ENCODE measurements at places on chromosomes 7 and 10.

GRCh38 chr10:107169516-107169915, 5.0 kb upstream of the SORCS1 start:
- DNase-seq: no peak

GRCh38 chr7:7662527-7662926, 22.0 kb downstream of the UMAD1 start:
- no peak for DNase-seq

DNA sequence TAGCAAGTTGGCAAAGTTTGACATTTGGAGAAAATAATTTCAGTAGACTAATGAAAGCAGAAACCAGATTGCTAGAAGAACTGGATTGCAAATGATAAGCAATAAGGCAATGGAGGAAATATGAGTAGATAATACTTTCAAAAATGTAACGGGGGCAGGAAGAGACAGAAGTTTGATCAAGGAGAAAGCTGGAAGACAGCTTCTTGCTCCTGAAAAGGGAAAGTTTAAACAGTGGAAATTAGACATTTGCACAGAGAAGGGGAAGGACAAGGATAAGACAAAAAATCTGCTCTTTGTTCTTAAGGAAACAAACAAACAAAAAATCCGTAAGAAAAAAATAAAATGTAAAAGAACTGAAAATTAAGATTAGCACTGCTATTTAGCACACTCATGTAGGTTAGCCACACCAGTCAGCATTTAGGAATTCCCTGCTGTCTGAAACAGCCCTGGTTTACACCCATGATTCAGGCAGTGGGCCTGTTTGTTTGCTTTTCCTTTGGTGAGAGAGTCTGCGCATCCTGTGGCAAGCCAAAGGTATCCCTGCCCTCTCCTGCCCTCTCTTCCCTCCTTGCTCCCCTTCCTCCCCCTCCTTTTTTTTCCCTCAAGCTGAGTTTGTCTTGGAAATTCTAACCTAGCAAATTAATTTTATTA, 104.3 kb upstream of the CAV2 start:
- no peak for DNase-seq

DNA sequence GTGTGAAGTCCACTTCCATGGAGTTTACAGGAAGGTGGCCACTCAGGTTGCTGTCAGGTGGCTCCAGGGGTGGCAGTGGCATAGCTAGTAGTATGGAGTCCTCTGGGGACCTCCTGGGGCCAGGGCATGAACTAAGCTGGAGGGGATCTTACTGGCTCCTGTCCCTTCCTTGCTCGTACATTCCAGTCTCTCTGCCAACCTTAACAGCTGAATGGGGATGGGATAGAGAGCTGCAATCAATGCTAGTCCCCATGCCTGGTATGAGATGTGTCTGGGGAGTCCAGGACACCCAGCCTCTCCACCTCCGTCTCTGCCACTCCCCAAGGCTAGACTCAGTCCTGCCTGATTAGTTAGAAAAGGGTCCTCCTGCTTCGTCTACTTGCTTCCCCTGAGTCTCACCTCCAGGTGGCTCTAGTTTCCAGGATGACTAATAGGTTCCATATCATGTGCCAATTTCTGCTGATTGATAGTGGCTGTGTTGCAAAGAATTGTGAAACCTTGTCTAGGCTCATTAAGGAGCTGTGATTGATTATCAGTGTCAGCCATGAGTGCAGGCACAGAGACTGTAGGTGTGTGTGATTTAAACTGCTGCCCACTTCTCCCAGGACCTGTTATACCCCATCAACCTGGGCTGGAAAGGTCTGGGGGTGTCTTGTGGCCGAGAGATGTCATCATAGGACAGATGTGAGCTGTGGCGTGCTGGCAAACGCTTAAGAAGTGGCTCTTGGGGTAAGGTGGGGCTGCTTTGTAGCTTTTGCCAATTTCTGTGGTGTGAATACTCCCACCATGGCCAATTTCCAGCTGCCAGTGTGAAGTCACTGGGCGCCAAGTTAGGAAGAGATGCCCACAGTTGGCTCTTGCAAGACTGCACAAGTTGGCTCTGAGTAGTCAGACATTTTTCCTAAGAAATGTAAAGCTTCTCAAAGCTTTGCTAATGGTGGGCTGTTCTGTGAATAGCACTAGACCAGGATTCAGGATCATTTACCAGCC, 59.8 kb downstream of the COL13A1 start:
- DNase-seq: no peak

DNA sequence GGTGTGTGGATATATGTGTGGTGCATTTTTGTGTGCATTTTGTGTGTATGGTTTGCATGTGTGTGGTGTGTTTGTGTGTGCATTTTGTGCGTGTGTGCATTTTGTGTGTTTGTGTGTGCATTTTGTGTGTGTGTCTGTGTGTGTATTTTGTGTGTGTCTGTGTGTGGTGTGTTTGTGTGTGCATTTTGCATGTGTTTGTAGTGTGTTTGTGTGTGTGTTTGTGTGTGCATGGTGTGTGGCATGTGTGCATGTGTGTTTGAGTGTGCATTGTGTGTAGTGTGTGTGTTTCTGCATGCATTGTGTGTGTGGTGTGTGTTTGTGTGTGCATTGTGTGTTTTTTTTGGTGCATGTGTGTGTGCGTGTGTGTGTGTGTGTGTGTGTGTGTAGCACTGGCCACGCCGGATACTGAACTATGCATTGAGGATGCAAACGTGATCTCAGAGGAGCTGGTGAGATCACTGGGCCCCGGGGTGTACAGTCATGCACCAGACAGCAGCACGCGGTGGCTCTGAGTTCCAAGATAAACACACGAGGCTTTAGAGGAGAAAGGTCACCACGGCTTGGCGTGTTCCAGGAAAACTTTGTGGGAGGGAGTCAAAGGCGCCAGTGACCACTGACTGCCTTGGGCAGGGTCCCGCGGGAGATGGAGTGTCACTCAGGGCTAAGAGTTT, 106.6 kb upstream of the SHH start:
- DNase-seq: no peak

GRCh38 chr10:12191715-12192114, 4.0 kb downstream of the NUDT5 start:
- no peak for DNase-seq

Data from effector CD4-positive, alpha-beta T cell (primary cell).